Stimulated activated CD8-positive, alpha-beta memory T cell treated with anti-CD3 and anti-CD28 coated beads, Interleukin-2, amount 100 ng/mL, for 1 hour (primary cell): ENCODE measurements at places on chromosomes 7 and 10.
A peak's percentile ranks its signal among the peaks of the same experiment; 100 is the strongest.

GRCh38 chr7:92647011-92647625, 56.9 kb upstream of the FAM133B start:
- no peak for DNase-seq

GRCh38 chr7:21063106-21063505, 276.4 kb upstream of the SP8 start:
- no peak for DNase-seq

DNA sequence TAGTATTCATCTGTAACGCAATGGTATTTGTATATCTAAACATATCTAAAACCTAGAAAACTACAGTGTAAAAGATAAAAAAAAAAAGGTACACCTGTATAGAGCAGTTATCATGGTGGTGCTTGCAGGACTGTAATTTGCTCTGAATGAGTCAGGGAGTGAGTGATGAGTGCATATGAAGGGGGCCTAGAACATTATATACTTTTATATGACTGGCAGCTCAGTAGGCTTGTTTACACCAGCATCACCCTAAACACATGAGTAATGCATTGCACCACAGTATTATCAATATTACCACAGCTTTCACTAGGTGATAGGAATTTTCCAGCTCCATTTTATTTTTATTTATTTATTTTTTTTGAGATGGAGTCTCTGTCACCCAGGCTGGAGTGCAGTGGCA, 40.8 kb downstream of the TRIM24 start:
- DNase-seq: no peak

GRCh38 chr7:55274156-55274555, 91.0 kb upstream of the LANCL2 start:
- no peak for DNase-seq

DNA sequence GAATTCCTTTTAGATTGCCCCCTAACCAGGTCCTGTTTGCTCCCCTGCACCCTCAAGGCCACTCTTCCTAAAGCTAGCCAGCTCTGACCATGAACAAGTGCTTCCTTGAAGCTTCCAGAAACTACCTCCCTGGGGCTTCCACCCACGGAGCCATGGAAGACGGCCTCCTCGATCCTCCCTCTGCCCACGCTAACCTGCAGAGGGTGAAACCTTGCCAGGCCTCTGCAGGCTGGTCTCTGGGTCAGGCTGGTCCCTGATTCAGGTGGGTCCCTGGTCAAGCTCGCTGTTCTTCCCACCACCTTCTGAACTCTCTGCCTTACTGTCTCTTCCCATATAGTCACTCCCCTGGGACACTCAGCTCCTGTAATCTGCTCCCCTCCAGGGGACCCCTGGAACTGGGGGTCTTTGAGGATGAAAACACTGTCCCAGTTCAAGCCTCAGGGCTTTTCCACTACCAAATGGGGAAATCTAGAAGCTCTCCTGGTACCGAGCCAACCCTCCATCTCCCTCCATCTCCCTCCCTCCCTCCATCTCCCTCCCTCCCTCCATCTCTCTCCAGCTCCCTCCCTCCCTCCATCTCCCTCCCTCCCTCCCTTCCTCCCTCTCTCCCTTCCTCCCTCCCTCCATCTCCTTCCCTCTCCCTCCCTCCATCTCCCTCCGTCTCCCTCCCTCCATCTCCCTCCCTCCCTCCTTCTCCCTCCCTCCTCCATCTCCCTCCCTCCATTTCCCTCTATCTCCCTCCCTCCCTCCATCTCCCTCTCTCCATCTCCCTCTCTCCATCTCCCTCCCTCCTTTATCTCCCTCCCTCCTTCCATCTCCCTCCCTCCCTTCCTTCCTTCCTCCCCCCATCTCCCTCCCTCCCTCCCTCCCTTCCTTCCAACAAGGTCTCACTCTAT, 2.9 kb downstream of the MLXIPL start:
- DNase-seq: no peak

DNA sequence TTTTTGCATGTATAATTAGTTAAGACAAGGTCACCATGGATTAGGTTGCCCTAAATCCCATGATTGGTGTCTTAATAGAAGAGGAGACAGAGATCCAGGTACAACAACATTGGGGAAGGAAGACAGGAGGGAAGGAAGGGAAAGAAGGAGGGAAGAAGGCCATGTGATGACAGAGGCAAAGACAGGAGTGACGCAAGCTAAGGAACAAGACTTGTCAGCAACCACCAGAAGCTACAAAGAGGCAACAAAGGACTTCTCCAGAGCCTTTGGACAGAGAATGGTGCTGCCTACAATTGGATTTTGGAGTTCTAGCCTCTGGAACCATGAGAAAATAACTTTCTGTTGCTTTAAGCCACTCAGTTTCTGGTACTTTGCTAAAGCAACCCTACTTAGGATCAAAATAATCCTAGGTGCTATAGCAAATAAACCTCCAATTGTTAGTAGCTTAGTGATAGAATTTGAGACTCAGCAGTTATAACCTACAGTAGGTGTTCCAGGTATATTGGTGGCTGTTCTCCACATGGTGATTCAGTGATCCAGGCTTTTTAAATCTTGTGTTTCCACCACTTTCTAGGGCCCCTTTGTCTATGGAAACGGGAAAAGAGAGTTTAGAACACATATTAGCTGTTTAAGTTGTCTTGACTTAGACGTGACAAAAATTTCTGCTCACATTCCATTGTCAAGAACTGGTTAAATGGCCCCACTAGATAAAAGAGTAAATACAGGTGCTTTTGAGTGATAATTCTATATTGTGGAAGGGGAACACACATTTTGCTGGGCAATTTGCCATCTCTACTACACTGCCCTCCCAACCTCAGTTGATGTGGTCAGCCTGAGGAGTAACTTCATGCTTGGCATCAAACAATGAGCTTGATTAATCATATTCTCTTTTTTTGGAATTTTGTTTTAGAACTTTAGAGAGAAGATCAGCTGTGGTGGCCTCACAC, 70.5 kb upstream of the SP4 start:
- DNase-seq: no peak

DNA sequence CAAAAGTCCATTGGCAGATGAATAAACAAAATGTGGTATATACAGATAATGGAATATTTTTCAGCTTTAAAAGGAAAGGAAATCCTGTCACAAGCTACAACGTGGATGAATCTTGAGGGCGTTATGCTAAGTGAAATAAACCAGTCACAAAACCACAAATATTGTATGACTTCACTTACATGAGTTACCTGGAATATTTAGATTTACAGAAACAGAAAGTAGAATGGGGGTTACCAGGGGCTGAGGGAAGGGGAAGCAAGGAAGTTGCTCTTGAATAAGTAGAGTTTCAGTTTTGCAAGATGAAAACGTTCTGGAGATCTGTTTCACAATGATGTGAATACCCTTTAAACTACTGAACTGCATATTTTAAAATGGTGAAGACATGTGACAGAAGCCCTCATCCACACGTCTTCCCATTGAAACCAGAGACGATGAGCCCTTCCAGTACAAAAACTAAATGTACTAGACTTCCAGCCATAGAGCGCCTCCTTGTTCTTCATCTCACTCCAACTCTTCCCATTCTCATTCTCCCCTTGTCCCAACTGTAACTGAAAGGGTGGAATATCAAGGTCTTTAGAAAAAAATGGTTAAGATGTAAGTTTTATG, 62.4 kb downstream of the MICU1 start:
- no peak for DNase-seq

DNA sequence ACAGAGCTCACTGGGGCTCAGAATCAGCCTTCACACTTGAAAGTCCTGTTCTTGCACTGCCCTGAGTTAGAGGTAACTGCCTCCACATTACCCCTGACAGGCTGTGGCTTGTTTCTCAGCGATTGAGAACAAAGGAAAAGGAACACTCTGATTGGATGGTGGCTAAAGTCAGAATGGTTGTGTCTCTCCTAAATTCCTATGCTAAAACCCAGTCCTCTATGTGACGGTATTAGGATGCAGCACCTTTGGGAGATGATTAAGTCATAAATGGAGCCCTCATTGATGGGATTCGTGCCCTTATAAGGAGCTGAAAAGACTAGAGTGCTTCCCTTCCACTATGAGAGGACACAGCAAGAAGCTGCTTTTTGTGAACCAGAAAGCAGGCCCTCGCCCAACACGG, 38.9 kb upstream of the DGKI start:
- no peak for DNase-seq

DNA sequence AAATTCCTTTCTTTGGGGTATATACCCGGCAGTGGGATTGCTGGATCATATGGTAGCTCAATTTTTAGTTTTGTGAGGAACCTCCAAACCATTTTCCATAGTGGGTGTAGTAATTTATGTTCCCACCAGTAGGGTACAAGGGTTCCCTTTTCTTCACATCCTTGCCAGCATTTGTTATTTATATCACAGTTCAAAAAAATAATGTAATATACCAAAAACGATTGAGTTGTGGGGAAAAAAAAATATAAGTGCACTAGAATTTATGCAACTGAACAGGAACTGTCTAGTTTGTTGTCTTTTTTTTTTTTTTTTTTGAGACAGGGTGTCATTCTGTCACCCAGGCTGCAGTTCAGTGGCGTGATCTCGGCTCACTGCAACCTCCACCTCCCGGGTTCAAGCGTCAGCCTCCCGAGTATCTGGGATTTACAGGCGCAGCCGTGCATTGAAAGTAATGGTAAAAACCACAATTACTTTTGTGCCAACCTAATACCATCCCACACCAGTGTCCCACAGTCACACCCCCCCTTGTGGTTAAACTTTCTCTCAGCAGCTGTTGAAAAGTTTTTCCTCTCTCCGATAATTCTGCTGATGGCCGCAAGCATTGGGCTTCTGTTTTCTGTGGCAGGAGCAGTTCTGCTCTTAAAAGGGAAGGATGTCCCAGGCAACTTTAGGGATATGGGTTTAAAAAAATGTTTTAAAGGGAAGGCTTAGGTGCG, 6.8 kb upstream of the LAT2 start:
- no peak for DNase-seq

- DNase-seq: peak; percentile 65
These were observed at the start of gene ZNF239 for GRCh38 chr10:43574001-43574892. ZNF239 (minus strand) TSS chr10:43574616; CDS start chr10:43558079, 16,537 bp downstream.

DNA sequence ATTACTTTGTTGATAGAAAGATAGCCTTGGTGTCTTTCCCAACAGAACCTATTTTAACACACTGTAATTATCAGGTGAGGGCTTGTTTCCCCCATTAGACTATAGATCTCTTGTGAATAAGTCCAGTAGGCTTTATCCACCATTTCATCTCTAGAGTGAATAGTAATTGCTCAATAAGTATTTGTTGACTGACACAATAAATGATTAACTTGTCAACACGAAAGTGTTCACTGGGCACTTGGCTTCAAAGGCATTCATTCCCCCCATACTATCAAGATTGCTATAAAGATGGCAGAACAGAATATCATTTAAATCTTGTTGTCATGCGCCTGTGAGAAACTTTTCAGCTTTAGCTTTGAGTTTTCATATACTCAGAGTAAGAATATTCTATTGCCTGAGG, 424.5 kb upstream of the LRRTM3 start:
- no peak for DNase-seq

- DNase-seq: no peak
These were observed 49.5 kb upstream of the DNAAF5 start for GRCh38 chr7:676972-677385.

- DNase-seq: no peak
These were observed 22.2 kb downstream of the MGAM2 start for GRCh38 chr7:142133731-142134148.

DNA sequence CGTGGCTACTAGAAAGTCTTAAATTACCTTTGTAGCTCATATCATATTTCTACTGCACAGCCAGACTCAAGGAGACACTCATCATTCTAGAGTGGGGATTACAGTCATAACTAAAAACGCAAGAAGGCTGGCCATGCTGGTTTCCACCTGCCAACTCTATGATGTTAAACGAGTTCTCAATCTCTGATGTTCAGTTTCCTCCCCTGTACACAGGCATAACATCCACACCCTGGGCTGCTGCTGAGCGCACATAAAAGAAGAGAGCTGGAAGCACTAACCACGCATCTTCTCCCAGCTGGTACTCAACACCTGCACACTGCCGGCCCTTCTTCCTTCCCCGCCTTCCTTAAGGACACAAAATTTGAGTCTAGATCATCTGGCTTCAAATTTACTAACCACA, 60.5 kb downstream of the SORBS1 start:
- no peak for DNase-seq

DNA sequence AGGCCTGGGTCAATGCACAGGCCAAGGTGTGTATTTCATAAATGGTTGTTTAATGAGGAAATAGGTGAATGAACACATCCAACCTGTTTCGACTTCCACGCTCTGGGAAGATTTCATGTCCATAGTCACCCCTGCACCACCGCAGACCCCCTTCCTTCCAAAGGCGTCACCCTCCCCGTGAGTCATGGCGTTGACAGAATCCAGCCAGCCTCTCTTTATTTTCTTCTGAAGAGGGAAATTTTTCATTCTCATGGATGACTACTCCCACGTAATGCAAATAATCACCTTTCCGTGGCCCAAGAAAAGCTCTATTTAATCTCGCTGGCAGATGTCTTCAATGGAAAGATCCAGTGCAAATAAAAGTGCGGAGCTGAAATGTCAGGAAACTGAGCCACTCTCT, 75.3 kb upstream of the FOXK1 start:
- DNase-seq: no peak

GRCh38 chr7:117775801-117776200, 97.4 kb downstream of the CTTNBP2 start:
- DNase-seq: no peak

- DNase-seq: no peak
These were observed 172.4 kb upstream of the LANCL2 start for GRCh38 chr7:55192723-55193122.

- DNase-seq: no peak
These were observed 99.6 kb upstream of the ITGB1 start for GRCh38 chr10:33057620-33058019.

- DNase-seq: no peak
These were observed 128.5 kb upstream of the CDK1 start for GRCh38 chr10:60649485-60650377.

DNA sequence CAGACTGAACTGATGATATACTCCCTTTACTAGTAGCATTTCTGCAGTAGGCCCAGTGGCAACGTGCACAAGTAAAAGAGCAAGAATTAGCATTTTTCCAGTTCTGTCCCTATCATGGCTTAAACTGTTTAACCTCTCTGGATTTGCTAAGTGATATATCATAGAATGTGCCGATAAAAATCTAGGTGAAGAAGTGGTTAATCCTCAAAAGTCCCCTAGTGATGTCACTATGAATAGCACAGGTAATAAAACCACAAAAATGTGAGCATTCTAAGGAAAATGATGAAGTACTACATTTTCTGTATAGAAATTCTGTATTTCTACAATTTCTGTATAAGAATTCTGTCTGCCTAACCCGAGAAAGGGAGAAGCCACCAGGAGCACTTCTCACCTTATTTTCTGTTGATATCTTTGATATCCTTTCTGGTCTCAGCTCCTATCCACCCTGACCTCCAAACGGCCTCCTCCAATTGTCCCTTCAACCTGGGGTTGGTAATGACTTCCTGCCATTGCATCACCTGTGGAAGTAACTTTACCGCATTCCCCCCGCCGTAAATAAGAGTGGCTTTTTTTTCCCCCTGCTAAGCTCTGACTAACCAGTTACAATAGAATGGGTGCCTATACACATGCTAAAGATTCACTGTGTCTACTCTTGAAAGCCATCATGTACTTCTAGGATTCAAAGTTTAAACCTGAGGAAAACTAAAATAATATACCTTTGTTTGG, 155.9 kb upstream of the ASAH2 start:
- no peak for DNase-seq

GRCh38 chr10:101563007-101563406, 25.1 kb downstream of the POLL start:
- DNase-seq: no peak

GRCh38 chr7:39062811-39063210, 85.1 kb downstream of the POU6F2 start:
- no peak for DNase-seq

- no peak for DNase-seq
These were observed 205.2 kb downstream of the SFMBT2 start for GRCh38 chr10:7205656-7206055.
